ENCODE measurements at places on chromosomes 2 and 18. TPM values are rescaled to one million over a fixed set of nuclear protein-coding genes. Genes with fewer than 3 reads are reported as not detected.

The TMEM200C gene
- 0.10 TPM for total RNA-seq

DNA sequence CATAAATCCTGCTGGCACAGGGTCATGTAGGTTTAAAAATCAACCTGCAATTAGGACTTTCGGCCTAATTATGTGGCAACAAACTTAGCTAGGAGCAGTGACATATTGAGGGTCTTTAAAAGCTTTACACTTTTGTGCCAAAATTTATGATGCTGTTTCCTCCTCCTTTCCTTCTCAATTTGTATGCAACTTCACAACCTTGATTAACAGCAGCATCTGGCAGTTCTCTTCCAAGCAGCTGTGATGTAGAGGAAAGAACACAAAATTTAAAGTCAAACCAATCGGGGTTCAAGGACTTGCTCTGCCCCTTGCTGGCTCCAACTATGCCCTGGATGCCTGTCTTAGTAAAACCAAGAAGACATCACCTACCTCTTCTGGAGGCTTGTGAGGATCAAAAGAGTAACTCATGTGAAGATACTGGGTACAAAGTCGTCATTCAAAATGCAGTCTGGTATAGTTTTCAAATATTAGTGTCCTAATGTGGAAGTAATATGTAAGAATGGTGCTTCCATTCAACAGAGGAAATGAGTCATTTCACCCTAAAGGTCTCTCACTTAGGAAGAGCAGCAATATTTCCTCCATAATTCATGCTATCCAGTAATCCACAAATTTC, 94.7 kb downstream of the ANKRD44 start:
- no peak for DNase-seq

DNA sequence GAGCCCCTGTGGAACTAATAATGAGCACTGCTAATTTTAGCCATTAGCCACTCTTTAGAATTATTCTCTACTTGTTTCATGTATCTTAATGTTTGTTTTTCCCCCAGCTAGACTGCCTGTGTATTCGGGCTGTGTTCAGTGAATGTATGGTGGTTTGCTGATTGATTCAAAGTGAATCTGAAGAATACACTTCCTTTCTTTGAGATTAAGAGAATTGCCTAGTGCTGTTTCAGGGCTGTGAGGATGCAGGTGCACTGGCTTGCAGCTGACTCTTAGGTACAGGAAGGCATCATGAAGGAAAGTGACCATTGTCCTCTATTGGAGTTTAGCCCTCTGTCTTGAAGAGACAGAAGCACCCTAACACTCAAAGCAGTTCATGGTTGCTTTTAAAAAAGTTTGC, 138.7 kb downstream of the CERS6 start:
- no peak for DNase-seq

DNA sequence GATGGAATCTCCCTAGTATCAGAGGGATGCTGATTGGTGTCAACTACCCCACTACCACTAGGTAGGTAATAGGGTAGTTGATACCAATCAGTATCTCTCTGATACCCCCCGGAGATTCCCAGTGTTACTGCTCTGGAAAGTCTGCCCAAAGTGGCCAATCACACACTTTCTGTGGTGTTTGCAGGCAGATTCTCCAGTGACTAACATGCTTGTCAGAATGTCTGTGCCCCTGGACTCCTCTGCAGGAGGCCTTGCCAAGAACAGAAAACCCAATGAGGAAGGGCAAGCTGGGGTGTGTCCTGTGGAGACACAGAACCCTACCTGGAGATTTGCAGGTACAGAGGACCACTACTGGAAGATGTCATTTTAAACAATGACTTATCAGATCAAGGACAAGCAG, 135.1 kb downstream of the RIT2 start:
- DNase-seq, result no peak

The KLHL14 gene
- 6.7 TPM for total RNA-seq

DNA sequence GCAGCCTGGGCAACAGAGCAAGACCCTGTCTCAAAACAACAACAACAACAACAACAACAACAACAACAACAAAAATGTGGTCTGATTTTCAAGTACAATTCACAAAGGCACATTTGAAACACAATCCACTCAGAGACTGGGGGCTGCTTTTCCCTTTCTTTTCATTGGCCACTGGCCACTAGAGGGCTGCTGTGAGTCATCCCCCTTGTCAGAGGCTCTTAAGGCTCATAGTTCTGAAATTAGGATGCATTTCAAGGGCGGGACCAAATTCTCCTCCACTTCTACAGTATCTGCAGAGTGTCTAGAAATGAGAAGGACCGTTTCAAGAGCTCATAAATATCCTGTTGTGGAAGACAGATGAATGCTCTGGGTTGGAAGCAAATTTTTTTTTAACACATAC, 285.4 kb downstream of the NRXN1 start:
- DNase-seq, result no peak

- no peak for DNase-seq
Observed at GRCh38 chr2:201021914-201022313, 49.6 kb downstream of the HYCC2 start.

GRCh38 chr2:227326783-227327182, 1.7 kb downstream of the MFF start:
- DNase-seq, result no peak

GRCh38 chr2:98110741-98111140, 23.8 kb downstream of the VWA3B start:
- DNase-seq, result no peak

The UPP2 gene
- total RNA-seq, result not detected

DNA sequence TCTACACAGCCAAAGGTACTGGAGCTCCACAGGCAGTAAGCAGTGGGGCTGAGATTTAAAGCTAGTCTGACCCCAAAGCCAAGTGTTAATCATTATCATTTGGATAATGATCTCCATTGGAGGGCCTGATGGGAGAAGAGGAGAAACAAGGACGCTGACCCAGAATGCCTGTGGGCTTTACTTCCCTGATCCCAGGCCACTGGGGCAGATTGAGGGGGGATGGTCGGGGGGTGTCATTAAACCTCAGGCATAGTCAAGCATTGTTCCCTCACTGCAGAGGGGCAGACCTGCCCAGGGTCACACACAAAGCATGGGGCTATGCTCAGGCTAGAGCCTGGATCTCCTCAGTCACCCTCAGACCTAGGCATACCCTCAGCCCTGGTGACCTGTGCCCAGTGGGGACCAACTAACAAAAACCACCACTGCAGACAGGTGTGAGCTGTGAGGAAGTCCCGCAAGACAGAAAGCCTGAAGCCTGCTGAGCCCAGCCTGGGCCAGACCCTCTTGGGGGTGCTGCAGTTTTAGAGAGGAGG, 53.4 kb downstream of the SDC1 start:
- no peak for DNase-seq

DNA sequence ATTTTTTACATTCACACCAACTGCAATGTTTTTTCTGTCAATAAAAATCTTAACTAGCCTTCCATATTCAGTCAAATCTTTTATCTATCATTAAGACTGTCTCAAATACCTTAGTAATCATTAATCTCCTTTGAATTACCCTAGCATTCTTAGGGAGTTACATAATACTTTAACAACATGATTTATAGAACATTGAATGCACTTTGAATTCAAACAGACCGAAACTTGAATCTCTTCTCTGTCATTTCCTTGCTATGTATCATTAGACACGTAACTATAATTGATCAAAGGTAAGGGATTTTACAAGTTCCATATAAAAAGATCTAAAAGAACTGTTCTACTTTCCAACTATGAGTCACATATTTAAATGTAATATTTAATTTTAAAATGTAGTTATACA, 330.9 kb downstream of the RIT2 start:
- no peak for DNase-seq

The OTOF gene
- 0.41 TPM for total RNA-seq

The PLB1 gene
- total RNA-seq, result 0.80 TPM

The LYG1 gene
- total RNA-seq, result 0.23 TPM

- no peak for DNase-seq
Observed at GRCh38 chr2:133360190-133360589, 208.1 kb downstream of the NCKAP5 start.

DNA sequence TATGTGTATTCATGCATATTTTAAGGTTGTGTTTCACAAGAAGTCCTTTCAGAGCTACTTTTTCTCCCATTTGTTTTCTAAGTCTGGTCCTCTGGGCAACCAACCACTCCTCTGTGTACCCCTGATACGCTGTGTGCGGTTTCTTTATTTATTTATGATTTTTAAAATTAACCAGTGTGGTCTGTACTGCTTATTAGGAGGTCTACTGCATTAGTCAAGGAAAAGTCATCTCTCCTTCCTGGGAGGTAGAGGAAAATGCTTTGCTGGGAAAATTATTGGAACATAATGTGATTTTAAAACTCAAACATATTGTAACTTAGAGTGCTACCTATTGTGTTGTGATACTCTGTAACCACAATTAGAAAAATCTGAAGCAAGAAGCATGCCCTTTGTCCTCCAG, 1404.3 kb downstream of the SUCLG1 start:
- DNase-seq, result no peak

DNA sequence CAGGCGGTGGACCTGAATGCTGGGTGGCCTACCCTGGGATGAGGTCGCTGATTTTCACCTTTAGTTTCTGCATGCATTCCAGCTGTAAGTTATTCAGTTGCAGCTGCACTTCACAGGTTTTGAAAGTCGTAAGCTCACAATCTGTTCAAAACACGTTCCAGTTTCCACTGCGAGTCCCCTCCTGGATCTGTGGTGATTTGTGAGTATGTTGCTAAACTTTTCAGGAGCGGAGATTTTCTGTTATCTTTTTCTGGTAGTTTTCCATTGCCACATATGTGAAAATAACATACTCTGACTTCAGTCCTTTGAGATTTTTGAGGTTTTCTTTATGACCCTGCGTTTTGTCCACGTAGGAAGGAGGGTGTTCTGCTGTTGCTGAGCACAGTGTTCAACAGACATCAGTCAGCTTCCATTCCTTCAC, 102.1 kb downstream of the SNTG2 start:
- DNase-seq, result no peak

DNA sequence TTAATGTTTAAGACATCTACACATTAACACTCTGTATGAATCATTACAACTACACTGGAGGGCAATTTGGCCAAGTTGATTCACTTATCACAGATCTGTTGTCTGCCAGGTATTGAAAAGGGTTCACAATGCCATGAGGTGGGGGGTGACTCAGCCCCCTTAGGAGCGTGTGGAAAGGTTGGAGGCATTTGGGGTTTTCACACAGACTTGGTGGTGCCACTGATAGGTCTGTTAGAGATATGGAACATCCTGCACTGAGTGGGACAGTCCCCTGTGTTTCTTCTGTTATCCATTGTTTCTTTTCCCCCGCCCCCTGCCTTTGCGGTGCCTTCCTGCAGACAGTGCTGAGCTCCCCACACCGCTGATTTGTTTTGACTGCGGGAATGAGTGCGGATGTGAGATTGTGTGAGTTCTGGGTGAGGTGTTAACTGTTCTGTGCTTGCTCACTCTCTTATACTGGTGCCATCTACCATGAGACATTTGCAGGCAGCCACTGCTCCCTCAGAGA, 9.3 kb upstream of the TSN start:
- no peak for DNase-seq

DNA sequence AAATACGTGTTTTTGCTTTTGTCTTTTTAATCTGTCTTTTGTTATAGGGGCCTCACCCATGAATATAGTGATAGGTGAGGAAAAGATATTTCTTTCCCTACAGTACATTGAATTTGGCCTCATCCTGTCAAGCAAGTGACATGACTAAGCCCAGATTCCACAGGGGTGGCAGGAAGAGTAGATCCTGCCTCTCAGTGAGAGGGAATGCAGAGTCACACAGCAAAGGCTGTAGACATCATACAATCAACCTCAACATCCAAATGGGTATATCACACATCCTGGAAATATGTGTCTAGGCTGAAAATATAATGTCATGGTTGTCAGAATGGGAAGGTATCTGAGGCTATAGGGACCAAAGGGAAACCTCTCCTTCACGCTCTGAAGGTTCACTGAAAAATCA, 269.6 kb downstream of the CDH20 start:
- DNase-seq, result no peak

- DNase-seq, result no peak
Observed at GRCh38 chr18:79905389-79905911, 46.0 kb downstream of the SLC66A2 start.

Measured in Panc1 (cell line).